ENCODE measurements at places on chromosomes 11 and 22. TPM values are rescaled to one million over a fixed set of nuclear protein-coding genes. Genes with fewer than 3 reads are reported as not detected.

A4GALT gene
- total RNA-seq: 19.4 TPM

ISX gene
- total RNA-seq: not detected

MMP3 gene
- 0.41 TPM for total RNA-seq

OR10D3 gene
- total RNA-seq: not detected

OR51B4 gene
- not detected for total RNA-seq

CRYAB gene
- total RNA-seq: 6.0 TPM

FXYD2 gene
- total RNA-seq: 19.3 TPM

PHF21A gene
- 13.1 TPM for total RNA-seq

RASSF10 gene
- total RNA-seq: 5.7 TPM

HYLS1 gene
- total RNA-seq: 14.3 TPM
